ENCODE measurements at places on chromosomes 7 and 10.

GRCh38 chr10:84755311-84755710 is 426.9 kb downstream of the CCSER2 start:
- DNase-seq = no peak

DNA sequence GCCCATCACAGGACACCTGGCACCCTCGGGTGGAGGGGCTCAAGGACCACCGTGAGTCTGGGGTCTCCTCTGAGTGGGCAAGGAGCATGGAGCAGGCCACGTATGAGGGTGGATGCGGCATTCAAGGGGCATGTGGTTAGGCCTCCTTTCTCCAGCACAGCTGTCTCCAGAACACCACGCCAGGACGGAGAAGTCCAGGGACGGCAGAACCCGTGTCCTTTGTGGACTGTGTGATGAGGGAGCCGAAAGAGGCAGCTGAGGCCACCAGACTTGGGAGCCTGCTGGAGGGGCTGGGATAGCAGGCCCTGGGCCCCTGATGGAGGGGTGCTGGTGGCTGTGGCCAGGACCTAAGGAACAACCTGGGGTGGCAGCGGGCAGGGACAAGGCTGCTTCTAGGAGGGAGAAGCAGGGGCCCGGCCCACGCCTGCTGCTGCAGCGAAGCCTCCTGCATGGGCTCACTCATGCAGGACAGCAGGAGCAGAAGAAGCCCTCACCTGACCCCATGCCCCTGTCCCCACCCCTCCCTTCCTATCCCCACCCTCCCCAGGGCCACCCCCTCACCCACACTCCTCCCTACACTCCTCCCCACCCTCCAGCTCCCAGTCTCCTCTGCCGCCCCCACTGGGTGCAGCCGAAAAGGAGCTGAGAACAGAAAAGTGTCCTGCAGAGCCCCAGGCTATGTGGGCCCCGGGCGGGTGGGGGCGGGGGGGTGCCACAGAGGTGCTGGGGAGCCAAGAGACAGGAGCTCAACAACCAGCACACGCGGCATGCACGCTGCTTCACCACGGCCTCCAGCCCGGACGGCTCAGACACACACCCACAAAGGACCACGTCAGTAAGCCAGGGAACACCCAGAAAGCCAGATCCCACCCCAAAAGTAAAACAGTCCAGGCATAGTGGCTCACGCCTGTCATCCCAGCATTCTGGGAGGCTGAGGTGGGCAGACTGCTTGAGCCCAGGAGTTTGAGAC is 29.7 kb downstream of the ZFAND2A start:
- DNase-seq = no peak

GRCh38 chr10:117860823-117861222 is 185.9 kb downstream of the RAB11FIP2 start:
- no peak for DNase-seq

GRCh38 chr10:86693721-86694369 is 25.5 kb downstream of the LDB3 start:
- no peak for DNase-seq

DNA sequence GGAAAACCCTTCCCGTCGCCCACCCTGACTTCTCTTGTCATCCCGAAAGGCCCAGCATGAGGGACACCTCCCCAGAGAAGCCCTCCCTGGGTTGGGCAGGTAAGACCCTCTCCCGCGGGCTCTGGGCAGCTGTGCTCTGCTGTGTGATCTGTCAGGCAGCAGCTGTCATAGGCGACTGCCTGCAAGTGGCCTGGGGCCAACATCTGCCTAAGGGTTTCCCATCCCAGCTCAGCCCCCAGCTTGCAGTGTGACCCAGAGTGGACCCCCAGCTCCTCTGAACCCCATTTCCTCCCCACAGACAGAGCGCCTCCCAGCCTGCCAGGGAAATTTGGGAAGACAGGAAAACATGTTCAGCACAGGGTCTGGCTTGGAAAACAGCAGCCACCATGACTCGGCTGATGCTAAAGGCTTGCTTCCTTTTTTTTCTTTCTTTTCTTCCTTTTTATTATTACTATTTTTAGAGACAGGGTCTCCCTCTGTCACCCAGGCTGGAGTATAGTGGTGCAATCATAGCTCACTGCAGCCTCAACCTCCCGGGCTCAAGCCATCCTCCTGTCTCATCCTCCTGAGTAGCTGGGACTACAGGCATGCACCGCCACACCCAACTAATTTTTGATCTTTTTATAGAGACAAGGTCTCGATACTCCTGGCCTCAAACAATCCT is 18.3 kb upstream of the TNRC18 start:
- no peak for DNase-seq

DNA sequence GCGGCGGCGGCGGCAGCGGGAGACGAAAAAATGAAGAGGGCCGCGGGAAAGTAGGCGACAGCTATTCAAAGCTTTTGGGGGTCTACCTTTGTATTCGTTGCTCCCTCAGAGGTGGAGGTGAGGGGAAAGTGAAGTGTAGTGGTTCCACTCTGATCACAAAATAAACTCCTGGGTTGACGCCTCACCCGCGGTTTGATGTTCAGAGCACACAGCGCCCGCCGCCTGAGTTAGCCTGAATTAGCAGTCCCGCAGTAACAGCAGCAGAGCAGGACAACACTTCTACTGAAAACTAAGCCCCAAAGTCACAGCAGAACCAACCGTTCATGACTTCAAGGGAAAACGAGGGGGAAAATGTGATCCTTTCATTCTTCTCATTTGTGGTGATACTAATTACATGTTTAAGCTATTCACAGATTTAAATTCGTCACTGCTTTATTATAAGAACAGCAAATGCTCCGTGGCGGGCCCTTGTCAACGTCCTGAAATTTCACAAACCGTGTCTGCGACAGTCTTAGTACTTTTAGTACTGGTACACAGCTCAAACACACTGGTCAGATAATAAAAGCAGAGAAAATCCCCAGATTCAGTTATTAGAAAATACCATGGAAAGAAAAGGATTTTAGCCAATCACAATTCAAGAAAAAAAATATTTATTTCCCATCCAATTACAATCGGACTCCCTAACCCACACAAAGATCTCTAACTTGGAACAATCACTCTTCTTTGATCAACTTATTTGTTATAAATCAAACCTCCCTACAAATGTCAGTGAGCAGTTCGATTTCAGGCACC is 563 bp upstream of the JMJD1C start:
- no peak for DNase-seq

DNA sequence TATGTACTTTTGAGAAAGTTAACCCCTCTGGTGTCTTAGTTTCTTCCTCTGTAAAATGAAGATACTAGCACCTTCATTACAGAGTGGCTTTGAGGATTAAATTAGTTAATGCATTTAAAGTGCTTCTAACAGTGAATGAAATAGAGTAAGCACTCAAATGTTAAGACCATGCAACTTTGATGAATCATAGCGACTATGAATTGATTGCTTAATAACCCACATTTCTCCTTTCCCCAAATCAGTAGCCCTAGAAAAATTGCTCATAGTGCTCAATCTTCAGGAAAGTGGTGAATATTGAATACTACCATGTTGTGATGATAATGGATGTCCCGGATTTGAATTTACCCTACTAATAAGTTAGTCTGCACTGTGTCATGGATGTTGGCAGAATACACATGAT is 48.1 kb downstream of the CD36 start:
- DNase-seq = no peak

- no peak for DNase-seq
Measured at GRCh38 chr10:79054203-79055099, 14.3 kb upstream of the ZMIZ1 start.

- DNase-seq = no peak
Measured at GRCh38 chr7:155213385-155213784, 84.3 kb upstream of the INSIG1 start.

DNA sequence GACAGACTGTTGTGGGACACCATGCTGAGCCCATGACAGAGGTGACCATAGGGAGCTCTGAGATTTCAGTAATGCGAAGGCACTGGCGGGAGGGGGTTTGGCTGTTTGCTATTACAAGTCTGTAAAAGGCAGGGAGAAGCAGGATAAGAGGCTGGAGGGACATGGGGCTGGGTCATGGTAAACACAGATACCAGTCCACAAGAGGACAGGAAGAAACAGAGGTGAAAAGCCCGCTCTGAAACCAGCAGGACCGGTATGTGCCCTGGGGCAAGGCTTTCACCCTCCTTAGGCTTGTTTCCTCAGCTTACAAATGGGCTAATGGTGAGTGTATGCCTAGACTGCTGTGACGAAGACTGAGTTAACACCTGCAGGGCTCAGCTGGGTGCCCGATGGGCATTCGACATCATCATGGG is 34.1 kb downstream of the ANXA11 start:
- DNase-seq = no peak

DNA sequence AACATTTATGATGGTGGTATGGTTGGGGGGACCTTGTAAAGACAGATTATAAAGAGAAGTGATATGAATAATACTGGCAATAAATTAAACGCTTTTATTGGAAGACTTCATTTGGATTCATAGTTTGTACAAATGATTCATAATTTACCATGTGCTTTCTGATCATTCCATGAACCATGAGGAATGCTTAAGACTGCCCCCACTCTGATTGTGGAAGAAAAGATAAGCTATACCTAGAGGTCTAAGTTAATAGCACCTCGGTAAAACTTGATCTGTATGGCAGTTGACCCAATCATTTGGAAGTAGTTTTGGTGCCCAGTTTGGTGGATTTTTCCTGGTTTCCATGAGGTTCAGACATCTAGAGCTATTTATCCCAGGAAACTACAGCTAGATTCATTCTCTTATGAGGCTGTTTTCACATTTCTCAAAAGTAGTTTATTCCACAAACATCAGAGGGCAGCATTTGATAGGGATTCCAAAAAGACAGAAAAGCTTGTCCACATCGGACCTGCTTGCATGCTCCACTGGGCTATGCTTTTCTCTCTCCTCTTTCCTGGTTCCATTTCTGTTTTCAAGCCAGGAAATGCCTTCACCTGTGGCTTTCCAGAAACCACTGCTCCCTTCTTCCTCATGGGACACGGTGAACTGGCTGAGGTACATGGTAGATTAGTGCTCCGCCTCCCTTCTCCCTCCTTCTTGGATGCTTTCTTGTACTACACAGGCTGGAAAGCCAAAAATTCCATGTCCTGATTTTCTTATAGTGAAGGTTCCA is 29.2 kb downstream of the TFAM start:
- no peak for DNase-seq

DNA sequence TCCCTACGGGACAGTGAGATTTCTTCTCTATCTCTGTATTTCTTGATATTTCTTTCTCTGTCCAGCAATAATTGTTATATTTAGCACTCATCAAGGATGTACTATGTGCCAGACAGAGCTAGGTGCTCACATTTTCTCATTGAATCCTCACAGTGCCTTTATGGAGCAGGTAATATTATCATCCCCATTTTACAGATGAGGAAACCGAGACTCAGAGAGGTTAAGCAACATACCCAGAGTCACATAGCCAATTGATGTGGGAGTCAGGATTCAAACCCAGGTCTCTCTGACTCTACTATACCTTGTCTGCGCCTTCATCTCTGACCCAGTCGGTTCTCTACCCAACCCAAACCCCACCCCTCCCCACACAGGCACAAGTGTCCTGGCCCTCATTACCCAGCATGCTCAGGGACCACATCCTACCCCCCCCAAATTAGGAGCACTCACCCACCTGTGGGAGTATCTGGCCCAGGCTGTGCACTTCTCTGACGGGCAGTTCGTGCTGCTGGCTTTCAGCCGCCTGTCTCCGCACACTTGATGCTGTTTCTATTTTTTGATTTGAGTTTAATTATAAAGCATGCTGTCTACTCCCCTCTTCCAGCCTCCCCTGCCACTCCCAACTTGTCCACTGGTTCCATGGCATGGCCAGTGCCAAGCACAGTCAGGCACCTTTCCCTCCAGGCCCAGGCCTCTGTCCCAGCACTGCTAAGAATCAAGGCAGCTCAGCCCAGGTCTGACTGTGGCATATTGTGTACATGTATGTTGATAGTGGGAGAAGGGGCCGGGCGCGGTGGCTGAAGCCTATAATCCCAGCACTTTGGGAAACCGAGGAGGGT is 9.8 kb upstream of the SAMD8 start:
- DNase-seq = no peak

DNA sequence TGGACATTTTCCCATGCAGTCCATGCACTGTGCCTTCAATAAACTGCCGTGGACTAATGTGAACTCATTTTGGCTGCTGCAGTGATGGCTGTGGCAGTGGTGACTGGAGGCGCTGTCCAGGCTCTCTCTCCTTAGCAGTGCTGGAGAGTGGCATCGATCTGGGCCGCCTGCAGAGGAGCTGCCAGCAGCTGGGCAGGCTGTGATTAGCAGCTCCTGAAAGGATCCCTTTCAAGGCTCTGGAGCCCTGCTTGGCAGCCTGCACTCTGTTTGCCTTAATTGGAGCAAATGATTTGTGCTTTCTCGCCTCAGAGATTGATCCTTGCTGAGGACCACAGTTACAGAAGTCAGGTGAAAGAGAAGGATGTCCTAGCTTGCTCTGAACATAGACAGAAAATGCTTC is 130.1 kb upstream of the VWC2 start:
- no peak for DNase-seq
